ENCODE measurements at places on chromosomes 1 and 21.

- H3K4me3 ChIP-seq = peak within 1 kb of the TSS; percentile 67
- H3K4me1 ChIP-seq = peaks cover 4% of the 10 kb centered on the region
- no peak within 1 kb of the TSS for H3K27ac ChIP-seq
- H3K27me3 ChIP-seq = peaks cover 28% of the 10 kb centered on the region
- DNase-seq = peak; percentile 75
- peaks cover 9% of the 10 kb centered on the region for H3K36me3 ChIP-seq
Observed at GRCh38 chr1:39491146-39491921, at the start of gene BMP8A. Gene BMP8A (plus strand): TSS chr1:39491636. CDS start chr1:39491992, 356 bp downstream.

DNA sequence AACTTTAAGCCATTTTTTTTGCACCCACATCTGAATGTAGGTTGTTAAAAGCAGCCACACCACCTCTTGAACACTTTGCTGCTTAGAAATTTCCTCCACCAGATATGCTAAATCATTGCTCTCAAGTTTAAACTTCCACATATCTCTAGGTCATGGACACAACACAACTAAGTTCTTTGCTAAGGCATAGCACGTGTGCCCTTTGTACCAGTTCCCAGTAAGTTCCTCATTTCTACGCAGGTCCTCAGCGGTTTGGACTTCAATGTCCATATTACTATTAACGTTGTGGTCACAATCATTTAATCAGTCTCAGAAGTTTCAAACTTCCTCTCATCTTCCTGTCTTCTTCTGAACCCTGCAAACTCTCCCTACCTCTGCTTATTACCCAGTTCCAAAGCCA lies 661.6 kb upstream of the PKN2 start:
- H3K27ac ChIP-seq = no peak overlapping the region
- H3K4me1 ChIP-seq = no peaks in the 10 kb centered on the region
- no peaks in the 10 kb centered on the region for H3K36me3 ChIP-seq

DNA sequence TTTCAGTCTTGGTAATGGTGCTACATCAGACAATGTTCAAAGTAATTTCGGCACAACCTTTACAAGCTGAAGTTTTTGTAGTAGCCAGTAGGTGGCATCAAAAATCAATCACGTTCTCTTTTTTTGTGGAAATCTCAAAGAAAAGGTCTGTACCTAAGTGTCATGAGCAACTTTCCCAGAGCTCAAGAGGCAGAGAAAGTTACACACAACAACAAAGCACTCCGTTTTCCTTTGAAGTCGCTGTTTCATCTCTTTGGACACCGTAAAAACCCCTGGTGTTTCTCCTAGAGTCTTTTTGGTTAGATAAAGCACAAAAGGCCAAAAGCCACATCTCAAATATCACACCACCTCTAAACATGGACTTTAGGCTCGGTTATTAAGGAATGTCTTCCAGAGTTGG lies 131.6 kb downstream of the LHX8 start:
- no peak overlapping the region for H3K4me3 ChIP-seq
- no peaks in the 10 kb centered on the region for H3K27me3 ChIP-seq
- H3K36me3 ChIP-seq = no peaks in the 10 kb centered on the region
- DNase-seq = no peak

- no peak for DNase-seq
- H3K27ac ChIP-seq = peak overlapping the region; percentile 93
- H3K4me1 ChIP-seq = peaks cover 66% of the 10 kb centered on the region
- H3K36me3 ChIP-seq = peaks cover 36% of the 10 kb centered on the region
- peak overlapping the region; percentile 98 for H3K4me3 ChIP-seq
Observed at GRCh38 chr1:25617625-25618432, 1.2 kb downstream of the MAN1C1 start.

DNA sequence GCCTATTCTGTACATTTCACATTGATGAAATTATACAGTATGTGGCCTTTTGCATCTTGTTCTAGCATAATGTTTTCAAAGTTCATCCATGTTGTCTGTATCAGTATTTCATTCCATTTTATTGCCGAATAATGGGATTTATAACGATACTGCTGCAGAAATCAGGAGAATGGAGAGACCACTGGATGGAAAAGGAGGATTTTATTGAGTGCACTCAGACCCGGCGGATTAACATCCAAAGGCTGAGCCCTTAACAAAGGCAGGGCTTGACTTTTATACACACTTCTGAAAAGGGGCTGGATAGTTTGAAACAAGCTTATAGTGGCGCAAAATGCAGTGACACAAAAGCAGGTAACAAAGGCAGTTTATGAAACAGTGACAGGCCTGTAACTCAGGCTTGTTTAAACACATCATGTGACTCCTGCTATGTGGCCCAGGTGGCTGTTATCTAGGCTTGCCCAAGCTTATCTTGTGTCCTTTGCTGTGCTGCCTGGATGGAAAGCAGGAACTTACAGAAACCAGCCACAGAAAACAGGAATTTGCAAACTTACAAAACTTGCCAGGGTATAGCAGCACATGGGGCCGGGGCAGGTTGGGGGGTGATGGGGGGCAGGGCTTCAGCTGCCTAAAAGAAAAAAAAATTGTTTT lies 32.8 kb upstream of the KCNJ15 start:
- H3K27me3 ChIP-seq = no peaks in the 10 kb centered on the region
- DNase-seq = no peak
- no peak overlapping the region for H3K27ac ChIP-seq
- peaks cover 4% of the 10 kb centered on the region for H3K36me3 ChIP-seq
- H3K4me3 ChIP-seq = no peak overlapping the region

DNA sequence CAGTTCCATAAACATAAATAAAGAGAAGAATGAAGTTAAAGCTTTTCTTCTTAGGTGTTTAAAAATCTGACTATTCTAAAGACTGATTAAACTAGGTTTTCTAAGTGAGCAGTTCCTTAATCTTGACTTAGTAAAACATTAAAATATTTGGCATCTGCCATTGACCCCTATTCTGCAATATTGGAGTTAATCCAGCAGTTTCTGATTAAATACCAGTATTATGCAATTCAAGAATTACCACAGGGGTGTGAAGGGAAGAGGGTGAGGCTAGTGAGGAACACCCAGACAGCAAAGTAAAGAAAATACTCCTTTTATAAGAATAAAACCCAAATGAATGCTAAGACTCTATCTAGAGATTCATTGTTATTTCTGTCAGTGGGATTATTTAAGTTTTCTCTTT lies 40.9 kb downstream of the CLIC4 start:
- no peak overlapping the region for H3K4me3 ChIP-seq
- no peak overlapping the region for H3K27ac ChIP-seq
- H3K4me1 ChIP-seq = no peaks in the 10 kb centered on the region
- no peaks in the 10 kb centered on the region for H3K27me3 ChIP-seq
- DNase-seq = no peak
- no peaks in the 10 kb centered on the region for H3K36me3 ChIP-seq

DNA sequence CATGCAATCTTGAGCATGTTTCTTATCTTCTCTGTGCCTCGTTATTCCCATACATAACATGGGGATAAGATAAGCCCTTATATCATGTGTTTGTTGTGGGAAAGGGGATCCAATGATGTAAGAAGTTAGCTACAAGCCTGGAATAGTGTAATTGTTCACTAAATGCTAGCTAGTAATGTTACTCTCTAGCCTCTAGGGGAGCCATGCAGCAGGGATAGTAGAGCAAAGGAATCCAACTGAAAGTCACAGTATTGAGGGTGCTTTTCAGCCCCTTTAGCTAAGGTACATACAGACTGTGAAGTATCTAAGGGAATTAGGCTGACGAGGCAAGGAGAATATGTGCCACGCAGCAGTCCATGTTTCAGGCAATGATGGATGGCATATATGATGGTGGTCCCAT lies 46.9 kb downstream of the IL23R start:
- DNase-seq = no peak
- no peak overlapping the region for H3K27ac ChIP-seq
- peaks cover 38% of the 10 kb centered on the region for H3K4me1 ChIP-seq
- H3K27me3 ChIP-seq = no peaks in the 10 kb centered on the region
- no peak overlapping the region for H3K4me3 ChIP-seq

GRCh38 chr1:155463865-155464650 lies 98.5 kb downstream of the ASH1L start:
- H3K4me3 ChIP-seq = no peak overlapping the region
- no peaks in the 10 kb centered on the region for H3K27me3 ChIP-seq
- H3K36me3 ChIP-seq = peaks cover 38% of the 10 kb centered on the region
- DNase-seq = no peak
- H3K27ac ChIP-seq = no peak overlapping the region
- peaks cover 30% of the 10 kb centered on the region for H3K4me1 ChIP-seq

- no peaks in the 10 kb centered on the region for H3K4me1 ChIP-seq
- DNase-seq = no peak
- no peaks in the 10 kb centered on the region for H3K27me3 ChIP-seq
- H3K36me3 ChIP-seq = no peaks in the 10 kb centered on the region
- H3K4me3 ChIP-seq = no peak overlapping the region
Observed at GRCh38 chr1:242425232-242425631, 99.3 kb downstream of the PLD5 start.
